B cell (primary cell): ENCODE measurements at places on chromosomes 4 and X. TPM values are rescaled to one million over a fixed set of nuclear protein-coding genes. Genes with fewer than 3 reads are reported as not detected.

DNA sequence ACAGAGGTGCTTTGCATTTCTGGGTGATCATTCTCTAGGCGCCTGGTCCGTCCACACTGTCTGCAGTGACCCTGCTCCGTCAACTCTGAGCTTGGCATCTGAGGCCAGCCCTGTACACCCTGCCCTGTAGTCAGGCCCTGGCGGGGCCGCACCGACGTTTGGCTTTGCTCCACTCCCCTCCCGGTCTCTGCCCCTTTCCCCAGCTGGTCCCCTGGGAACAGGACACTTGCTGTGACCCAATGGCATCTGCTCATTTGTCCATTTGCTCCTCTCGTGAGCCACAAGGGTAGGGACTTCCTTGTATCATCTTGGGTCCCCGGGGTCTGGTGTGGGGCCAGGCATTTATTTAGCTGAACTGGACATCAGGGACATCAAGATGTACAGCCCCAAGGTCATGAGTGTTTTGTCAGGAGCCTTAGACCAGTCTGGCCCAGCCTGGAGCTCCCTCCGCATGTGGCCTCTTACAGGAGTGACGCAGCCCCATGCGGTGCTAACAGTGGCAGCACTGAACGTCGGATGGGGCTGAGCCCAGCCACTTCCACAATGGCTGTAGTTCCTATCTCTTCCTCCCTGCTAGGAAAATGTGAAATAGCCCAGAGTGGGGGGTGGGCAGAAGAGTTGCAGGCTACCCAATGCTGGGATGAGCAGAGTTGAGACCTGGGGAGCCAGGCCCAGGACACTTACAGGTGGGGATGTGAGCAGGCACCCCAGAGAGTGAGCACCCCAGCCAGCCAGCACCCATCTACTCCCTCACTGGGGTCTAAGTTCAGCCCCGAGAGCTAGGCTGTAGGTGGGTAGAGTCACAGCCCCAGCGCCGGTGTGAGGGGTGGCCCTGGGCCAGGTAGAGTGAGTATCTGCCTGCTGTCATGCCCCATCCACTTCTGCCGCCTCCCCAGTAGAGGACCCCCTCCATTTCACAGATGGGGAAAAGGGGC, 2.0 kb upstream of the SH3BP2 start:
- H3K27ac ChIP-seq = peak overlapping the region; percentile 10
- no peaks in the 10 kb centered on the region for H3K36me3 ChIP-seq

DNA sequence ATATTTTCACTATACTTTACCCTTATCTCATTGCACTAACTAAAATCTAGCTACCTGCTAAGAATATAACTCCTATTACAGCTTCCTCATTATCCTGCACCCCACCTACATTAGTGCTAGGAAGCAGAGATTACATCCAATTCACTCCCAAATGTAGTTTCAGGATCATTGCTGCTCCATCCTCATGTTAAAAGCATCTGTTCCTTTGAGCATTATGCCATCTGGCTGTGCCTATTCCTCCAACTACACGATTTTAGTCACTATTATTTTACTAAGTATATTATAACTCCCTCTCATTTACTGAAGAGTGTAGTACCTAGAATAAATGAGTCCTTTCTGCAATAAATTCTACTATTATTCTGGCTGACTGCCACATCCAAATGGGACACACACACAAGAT, 1586.9 kb downstream of the TECRL start:
- H3K4me3 ChIP-seq = no peak overlapping the region
- H3K27me3 ChIP-seq = no peaks in the 10 kb centered on the region
- no peak overlapping the region for H3K27ac ChIP-seq
- DNase-seq = no peak
- no peaks in the 10 kb centered on the region for H3K36me3 ChIP-seq
- no peaks in the 10 kb centered on the region for H3K4me1 ChIP-seq

DNA sequence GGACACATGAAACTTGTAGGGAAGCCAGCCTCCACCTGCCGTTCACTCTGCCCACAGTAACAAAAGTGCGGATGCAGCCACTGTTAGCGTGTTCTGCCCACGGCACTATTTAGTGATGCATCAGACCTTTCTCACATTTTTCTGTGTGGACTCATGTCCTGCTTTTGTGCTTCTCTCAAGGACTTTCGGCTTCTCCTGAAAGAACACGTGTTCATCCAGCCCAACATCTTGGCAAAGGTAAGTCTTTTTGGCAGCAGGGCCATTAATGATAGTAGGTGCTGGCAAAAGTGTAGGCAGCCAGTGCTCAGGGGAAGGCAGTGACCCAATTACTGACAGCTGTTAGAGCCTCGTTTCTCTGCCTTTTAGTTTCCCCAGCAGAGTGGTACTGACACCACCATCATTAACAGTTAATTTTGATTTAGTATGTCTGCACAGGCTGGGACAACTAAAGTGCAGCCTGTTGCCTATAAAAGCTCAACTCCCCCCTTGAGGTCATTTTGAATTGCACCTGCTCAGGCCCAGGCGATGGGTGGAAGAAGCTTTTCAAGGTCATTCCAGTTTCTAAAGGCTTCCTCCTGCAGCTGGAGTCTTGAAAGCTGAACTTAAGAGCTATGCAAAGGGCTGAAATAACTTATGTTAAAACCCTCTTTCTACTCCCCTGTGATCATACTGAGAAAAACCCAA, 54.5 kb upstream of the HPSE start:
- no peaks in the 10 kb centered on the region for H3K27me3 ChIP-seq
- H3K36me3 ChIP-seq = no peaks in the 10 kb centered on the region
- DNase-seq = no peak
- no peak overlapping the region for H3K4me3 ChIP-seq
- no peak overlapping the region for H3K27ac ChIP-seq
- H3K4me1 ChIP-seq = peaks cover 41% of the 10 kb centered on the region

DNA sequence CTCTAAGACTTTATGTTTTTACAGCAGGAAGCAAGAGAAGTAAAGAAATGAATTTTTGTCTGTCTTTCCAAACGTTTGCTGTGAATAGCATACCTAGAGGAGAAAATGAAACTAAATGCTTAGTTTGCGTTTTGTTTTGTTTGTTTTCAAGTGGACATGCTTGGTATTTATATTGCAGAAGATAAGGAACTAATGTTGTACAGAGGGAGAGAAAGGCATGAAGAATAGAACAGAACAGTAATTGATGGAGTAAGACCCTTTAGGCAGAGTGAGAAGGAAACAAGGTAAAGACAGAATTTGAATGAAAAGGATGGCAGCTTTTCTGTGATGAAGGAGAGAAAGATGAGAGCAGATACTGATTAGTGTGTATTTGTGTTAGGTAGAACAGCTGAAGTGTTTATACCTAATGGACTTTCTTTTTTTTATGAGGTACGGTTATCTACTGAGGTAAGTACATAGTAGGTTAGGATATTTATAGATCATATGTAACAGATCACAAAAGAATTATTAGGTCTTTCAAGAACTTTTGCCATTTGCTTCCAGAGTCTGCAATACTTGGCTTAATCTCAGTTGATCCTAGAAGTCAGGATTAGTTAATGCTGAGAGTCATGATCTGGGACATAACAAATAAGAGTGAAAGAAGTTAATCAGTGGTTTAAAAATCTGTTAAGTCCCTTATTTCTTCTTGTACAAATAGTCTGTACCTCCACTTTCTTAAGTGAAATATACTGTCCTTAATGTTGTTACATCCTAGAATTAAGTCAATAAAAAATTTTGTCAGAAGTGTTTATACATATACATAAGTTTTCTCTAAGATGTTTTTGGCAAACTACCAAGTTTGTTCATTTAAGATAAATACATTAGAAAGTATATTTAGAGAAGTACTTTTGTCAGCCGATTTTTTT, 36.8 kb downstream of the FABP2 start:
- H3K4me1 ChIP-seq = peaks cover 5% of the 10 kb centered on the region
- no peaks in the 10 kb centered on the region for H3K36me3 ChIP-seq
- no peaks in the 10 kb centered on the region for H3K27me3 ChIP-seq

PROM1 gene
- not detected in 2 replicates for total RNA-seq

DRD5 gene
- not detected in 2 replicates for total RNA-seq

DNA sequence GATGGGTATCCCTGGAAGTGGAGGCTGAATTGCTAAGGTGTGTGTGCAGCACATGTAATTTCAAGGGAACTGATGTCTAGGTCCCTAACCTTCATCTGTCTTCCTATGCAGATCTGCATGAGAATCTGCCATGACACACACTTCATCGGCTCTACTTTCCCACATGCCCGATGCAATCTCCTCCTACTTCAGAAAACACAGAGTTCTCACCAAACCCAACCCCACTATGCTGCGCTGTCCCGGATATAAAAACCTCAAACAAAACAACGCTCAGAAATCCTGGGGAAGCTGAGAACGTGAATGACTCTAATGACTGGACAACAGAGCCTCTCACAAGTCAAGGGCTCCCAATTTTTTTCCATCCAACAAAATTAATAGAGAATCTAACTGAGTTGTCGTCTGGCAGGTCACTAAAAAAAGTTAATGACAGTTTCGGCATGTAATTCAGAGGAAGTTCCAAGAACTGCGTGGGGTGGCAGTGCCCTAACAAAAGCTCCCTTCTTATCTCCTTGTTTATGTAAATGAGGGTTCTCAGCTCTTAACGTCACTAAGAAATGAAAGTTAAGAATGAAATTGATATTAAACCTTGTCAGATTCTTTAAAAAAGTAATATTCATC, 39.0 kb downstream of the STX18 start:
- H3K27ac ChIP-seq = peak overlapping the region; percentile 2
- H3K4me3 ChIP-seq = peak overlapping the region; percentile 37
- no peaks in the 10 kb centered on the region for H3K36me3 ChIP-seq
- peaks cover 6% of the 10 kb centered on the region for H3K4me1 ChIP-seq

GRCh38 chr4:55927803-55928437, 20.8 kb upstream of the CEP135 start:
- H3K27ac ChIP-seq = no peak overlapping the region
- no peak overlapping the region for H3K4me3 ChIP-seq
- H3K4me1 ChIP-seq = no peaks in the 10 kb centered on the region
- H3K27me3 ChIP-seq = no peaks in the 10 kb centered on the region

- no peak overlapping the region for H3K27ac ChIP-seq
- peaks cover 38% of the 10 kb centered on the region for H3K4me1 ChIP-seq
- no peaks in the 10 kb centered on the region for H3K36me3 ChIP-seq
These were observed 4.6 kb downstream of the TMEM255A start for GRCh38 chrX:120306630-120307029.

GRCh38 chr4:150974750-150975149, 40.3 kb downstream of the LRBA start:
- no peak overlapping the region for H3K4me3 ChIP-seq
- no peak overlapping the region for H3K27ac ChIP-seq
- no peaks in the 10 kb centered on the region for H3K27me3 ChIP-seq
- no peaks in the 10 kb centered on the region for H3K36me3 ChIP-seq
- DNase-seq = no peak
- peaks cover 18% of the 10 kb centered on the region for H3K4me1 ChIP-seq

- H3K36me3 ChIP-seq = no peaks in the 10 kb centered on the region
- peaks cover 24% of the 10 kb centered on the region for H3K27me3 ChIP-seq
- no peak overlapping the region for H3K4me3 ChIP-seq
These were observed 106.5 kb upstream of the STOX2 start for GRCh38 chr4:183798301-183799253.

DNA sequence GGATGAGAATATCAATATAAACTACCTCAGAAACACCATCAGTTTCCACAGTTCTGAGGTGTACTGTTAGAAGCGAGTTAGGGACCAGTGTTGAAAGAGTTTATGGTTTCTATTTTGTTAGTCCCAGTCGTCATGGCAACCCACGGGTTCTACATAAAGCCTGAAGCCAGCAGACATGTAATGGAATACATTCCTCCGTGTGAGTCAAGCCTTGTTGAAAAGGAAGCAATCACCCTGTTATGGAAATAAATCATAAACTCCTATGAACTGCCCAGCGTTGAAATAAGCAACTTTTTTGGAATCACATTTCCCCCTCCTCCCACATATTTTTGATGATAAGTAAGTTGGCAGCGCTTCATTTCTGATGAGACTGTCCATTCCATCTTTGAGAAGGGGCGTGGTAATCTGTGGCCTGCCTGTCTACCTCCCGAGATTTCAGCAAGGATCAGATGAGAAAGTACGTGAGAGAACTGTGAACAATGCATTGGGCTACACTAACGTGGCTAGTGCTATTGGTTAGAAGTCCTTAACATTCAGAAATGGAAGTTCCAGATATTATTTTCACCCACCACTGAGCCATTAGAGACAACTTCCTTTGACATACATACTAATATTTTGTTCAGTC, 40.4 kb upstream of the PDHA1 start:
- no peak overlapping the region for H3K27ac ChIP-seq
- H3K4me1 ChIP-seq = no peaks in the 10 kb centered on the region
- no peak for DNase-seq
- H3K36me3 ChIP-seq = no peaks in the 10 kb centered on the region

GRCh38 chr4:24042094-24042493, 152.2 kb upstream of the PPARGC1A start:
- H3K27ac ChIP-seq = no peak overlapping the region
- no peaks in the 10 kb centered on the region for H3K36me3 ChIP-seq
- H3K4me1 ChIP-seq = no peaks in the 10 kb centered on the region
- H3K27me3 ChIP-seq = no peaks in the 10 kb centered on the region

DNA sequence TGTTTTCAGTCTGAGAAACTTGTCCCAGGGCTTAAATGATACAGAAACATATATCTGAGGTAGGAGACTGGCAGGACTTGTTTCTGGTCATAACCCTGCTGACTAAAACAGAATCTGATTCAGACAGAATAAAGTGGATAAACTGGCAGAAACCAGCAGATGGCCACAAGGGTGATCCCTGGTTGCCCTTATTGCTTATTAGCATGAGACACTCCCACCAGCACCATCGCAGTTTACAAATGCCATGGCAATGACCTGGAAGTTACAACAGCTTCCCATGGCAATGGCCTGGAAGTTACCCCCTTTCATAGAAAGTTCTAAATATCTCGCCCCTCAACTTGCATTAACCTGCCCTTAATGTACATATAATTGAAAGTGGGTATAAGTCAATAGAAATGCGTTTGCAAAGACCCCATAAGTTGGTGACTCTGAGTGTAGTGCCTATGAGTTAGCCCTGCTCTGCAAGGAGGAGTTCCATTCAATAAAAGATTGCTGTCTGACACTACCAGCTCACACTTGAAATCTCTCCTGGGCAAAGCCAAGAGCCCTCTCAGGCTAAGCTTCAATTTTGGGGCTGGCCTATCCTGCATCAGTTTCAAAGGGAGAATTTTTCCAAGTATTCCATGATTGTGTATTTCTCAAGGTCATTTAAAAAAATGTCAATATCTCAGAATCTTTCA, 52.9 kb upstream of the PAGE5 start:
- no peaks in the 10 kb centered on the region for H3K36me3 ChIP-seq
- no peak overlapping the region for H3K4me3 ChIP-seq
- H3K4me1 ChIP-seq = peaks cover 9% of the 10 kb centered on the region
- no peak for DNase-seq
- no peak overlapping the region for H3K27ac ChIP-seq

DNA sequence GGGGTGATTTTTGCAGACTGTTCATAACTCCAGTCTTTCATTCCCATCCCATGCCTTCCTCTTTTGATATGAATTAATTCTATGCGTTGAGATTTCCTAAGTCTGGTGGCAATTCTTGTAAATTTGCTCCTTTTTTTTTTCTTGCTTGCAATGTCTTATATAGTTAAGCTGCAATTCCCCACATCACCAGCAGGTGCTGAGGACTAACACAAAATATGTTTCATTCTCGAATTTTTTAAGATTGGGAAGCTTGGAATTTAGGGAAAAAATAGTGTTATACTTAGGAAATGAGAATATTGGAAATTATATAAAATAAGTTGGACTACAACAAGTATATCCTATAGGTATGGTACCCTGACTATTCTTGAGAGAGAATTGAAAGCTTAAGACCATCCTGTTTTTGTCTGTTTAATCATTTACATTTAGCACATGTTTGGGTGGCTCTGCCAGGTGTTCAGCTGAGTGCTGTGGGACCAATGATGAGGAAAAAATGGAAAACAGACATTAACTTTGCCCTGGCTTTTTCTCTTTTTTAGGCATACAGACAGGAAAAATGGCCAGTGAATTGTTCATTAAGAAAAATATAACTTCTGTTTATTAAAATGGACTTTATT, 30.2 kb downstream of the AFF2 start:
- DNase-seq = peak; percentile 45
- H3K4me1 ChIP-seq = no peaks in the 10 kb centered on the region
- H3K27me3 ChIP-seq = no peaks in the 10 kb centered on the region
- no peak overlapping the region for H3K4me3 ChIP-seq
- no peak overlapping the region for H3K27ac ChIP-seq
